HFFc6 (cell line): ENCODE measurements at places on chromosomes 4 and X. TPM values are rescaled to one million over a fixed set of nuclear protein-coding genes. Genes with fewer than 3 reads are reported as not detected.

DNA sequence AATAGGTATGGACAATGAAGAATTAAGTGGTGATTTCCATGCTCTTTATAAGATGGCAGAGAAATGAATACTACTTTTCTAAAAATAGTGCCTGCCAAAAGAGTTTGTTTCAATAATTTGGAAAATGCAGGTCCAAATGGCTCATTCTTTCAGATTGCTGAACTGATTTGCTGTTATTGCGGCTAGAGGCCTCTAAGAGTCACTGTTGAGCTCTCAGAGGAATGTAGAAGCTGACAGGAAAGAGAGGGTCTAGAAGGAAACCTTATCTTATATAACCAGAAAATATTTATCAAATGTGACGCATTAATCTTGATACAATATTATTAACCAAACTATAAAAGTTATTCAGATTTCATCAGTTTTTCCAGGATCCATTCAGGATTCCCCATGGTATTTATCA, 65.7 kb upstream of the PAGE1 start:
- no peak for DNase-seq

Gene MAGEB2
- not detected in 2 replicates for total RNA-seq

Gene PRSS12
- total RNA-seq: 56.6 to 71.6 TPM (median 70.9 TPM) in 3 replicates

- DNase-seq: no peak
Measured at GRCh38 chr4:147334478-147334877, 146.4 kb upstream of the EDNRA start.

GRCh38 chrX:84046403-84046984, 141.5 kb downstream of the RPS6KA6 start:
- DNase-seq: peak; percentile 8

DNA sequence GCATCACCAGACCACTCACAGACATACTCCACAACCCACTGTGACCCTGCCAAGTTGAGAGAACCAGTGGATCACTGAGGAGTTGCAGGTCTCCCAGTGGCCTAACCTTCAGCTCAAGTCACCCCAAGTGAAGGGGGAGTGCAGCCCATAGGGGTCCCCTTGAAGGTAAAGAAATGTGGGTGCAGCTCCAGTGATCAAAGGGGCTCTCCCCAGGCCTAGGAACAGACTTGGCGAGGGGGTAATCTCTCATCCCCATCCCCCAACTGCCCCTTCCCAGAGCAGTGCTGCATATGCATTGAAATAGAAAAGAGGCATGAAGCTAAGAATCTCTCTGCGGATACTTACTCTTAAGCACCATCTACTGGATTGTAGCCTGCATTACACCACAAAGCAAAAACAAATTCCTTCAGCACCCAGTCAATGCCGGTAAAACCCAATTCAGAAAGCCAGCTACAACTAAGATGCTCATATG, 27.0 kb downstream of the MAGEE1 start:
- DNase-seq: peak; percentile 8

GRCh38 chr4:172143605-172144314, 330.6 kb downstream of the GALNTL6 start:
- DNase-seq: no peak

DNA sequence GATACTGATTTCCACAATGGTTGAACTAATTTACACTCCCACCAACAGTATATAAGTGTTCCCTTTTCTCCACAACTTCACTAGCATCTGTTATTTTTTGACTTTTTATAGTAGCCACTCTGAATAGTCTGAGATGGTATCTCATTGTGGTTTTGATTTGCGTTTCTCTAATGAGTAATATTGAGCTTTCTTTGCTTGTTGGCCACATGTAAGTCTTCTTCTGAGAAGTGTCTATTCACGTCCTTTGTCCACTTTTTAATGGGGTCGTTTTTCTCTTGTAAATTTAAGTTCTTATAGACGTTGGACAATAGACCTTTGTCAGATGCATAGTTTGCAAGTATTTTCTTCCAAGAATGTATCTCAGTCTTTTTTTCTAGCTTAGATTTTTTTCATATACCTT, 10.0 kb downstream of the FBXW7 start:
- DNase-seq: no peak

Gene GCNA
- 0.76 to 1.6 TPM (median 1.1 TPM) in 3 replicates for total RNA-seq

DNA sequence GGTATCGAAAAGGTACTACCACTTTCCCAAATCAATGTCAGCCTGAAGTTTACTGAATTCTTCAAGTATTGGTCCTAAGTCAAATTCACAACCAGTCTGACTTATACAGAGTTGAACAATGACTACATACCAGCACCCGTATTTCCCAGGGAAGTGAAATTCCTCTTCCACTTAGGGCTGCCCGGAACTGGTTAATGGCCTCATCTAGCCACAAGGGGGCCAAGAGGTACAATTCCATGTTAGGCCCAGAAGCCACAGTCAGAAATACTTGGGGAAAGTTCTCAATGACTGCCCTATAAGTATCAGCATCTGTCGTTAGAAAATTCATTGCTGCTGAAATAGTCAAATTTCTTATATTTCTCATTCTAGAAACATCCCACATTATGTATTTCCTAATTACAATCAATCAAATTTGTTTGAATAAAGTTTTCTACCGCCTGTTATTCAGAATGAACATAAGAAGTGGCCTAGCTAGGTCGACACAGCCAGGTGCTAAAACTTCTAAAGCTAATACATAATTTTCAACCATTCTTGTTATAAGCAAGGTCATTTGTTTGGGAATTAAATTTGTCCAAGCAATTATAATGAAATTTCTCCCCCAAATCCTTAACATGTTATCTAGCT, 5.6 kb upstream of the PCDH7 start:
- peak; percentile 18 for DNase-seq
